A549 treated with dexamethasone at 1 μM for 4 hours (cell line): ENCODE measurements at places on chromosomes 1 and 21. TPM values are rescaled to one million over a fixed set of nuclear protein-coding genes. Genes with fewer than 3 reads are reported as not detected.

CCDC30 gene
- 0.23 to 1.5 TPM (median 0.56 TPM) in 5 replicates for total RNA-seq

NBPF4 gene
- 0.06 to 0.14 TPM (median 0.07 TPM) in 4 of 5 replicates, not detected in the other for total RNA-seq

CFH gene
- 3.7 to 5.8 TPM (median 4.4 TPM) in 5 replicates for total RNA-seq

KCNE1 gene
- 0.04 to 0.12 TPM (median 0.07 TPM) in 3 of 5 replicates, not detected in the others for total RNA-seq

MIS18A gene
- 13.3 to 15.0 TPM (median 14.7 TPM) in 5 replicates for total RNA-seq
